T-cell (primary cell): ENCODE measurements at places on chromosomes 16 and 17.

DNA sequence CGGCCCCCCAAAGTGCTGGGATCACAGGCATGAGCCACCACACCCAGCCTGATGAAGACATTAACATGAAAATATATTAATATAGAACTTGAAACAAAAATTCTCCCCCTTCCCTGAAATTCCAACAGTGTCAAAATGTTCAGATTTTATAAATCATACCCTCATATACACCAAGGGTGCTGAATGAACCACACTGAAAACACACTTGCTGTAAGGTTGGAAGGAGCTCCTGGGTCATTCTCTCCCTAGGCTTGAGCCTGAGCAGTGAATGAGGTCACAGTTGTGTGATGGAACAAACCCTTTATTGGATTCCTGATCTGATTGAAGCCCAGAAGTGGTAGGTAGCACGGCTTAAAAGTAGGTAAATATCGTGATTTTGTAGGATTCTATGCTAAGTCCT lies at the start of gene EFCAB3:
Gene EFCAB3 (plus strand): TSS at position 301 of the 400 bp plus-strand sequence. CDS start 2,427 bp downstream, outside the sequence.
- no peak for DNase-seq

DNA sequence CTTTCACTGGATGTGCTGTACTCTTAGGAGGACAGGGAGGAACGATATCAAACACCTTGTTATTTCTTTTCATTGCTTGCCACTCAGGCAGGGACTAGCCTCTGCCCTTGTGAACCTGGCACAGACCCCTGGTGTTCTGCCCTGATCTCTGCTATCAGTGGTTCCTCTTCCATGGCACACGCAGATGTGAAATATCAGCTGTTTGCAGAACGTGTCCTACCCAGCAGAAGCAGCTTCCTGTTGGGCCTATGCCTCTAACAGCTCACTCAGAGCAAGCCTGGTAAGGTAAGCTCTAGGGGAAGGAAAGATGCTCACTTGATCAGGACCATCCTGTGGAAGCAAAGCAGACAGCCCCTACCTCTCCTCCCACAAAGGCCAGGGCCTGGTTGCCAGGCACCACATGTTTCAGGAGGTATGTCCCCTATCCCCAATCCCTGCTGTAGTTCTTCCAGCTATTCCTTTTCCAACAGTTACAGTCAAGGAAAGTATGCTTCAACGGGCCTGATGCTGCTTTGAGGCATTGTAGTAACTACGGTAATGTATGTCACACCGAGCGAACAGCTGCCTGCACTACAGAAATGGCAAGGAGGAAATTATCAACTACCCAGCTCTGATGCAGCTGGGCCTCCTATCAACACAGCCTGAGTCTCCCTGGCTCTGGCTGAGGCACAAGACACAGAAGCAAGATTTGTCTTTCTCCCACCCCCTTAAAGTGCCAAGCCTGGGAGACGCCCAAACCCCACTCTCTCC lies 41.3 kb upstream of the GFOD2 start:
- no peak for DNase-seq

DNA sequence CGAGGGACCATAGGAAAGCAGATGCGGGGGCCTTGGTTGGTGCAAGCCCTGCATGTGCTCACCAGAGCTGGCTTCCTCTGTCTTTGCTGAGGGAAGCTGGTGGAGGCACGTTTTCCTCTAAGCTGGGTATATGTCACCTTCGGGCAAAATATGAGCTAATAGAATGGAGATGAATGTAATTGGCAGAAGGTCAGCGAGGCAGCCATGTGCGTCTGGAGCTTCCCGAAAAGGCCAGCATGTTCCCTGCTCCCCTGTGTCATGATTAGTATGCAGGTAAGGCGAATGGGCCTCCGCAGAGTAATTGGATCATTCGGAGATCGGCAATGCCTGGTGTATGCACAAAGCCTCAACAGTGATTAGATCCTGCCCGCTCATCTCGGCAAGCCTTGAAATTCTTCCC lies 806.2 kb upstream of the EEF2KMT start:
- no peak for DNase-seq

DNA sequence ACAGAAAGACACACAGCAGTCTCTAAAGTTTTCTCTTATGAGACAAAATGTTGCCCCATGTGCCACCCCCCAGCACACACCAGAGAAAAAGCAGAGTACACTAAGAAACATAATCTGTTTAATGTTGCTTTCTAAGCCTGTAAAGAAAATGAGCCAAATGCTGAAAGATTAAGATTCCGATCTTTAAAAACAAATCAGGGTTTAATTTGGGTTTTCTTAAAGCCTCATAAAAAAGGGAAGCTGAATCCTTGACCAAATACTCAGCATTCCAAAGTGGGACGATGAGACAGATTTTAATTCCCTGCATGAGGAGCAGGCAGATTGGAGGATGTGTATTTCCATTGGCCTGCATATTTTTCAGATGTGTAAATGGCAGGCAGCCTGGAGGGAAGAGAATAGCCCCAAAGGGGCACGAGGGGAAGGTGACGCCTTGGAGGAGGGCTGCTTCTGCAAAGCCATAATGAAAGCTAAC lies 118.4 kb downstream of the COPRS start:
- DNase-seq = no peak

DNA sequence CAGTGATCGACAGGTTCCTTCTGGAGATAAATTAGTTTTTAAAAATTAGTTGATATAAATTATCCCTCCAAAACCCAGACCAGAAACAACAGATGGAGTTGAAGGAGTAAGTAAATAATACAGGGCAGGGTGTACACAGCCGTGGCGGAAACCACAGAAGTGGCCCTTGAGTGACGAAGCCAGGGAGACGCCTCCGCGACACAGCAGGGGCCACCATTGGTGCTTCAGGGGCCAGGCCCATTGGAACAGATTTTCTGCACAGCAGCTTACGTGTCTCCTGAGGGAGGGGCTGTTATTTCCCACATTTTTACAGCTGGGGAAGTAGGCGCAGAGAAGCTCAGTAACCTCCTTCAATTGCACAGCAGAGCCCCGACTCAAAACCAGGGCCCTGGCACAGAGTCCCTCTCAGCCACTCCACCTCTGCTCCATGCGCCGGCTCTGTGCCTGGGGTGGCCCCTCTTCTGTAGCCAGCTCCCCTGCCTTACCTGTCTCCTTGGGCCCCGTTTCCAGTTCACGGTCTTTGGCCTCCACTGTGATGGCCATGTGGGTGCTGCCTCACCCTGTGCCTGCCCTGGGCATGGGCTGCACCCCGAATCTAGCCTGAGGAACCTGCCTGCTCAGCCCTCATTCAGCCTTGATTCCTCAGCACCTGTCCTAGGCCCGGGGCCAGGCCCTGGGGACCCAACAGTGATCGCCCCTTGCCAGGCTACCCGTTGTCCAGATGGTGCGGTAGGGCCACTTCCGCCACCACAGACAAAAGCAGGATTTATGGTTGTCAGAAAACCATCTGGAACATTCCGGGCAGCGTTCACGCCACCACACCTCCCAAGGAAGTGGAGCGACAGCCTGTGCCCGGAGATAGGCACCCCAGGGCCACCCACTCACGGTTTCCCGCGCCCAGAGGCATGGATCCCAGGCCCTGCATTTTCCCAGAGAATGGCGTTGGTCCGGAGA lies 128.5 kb upstream of the GSE1 start:
- no peak for DNase-seq

DNA sequence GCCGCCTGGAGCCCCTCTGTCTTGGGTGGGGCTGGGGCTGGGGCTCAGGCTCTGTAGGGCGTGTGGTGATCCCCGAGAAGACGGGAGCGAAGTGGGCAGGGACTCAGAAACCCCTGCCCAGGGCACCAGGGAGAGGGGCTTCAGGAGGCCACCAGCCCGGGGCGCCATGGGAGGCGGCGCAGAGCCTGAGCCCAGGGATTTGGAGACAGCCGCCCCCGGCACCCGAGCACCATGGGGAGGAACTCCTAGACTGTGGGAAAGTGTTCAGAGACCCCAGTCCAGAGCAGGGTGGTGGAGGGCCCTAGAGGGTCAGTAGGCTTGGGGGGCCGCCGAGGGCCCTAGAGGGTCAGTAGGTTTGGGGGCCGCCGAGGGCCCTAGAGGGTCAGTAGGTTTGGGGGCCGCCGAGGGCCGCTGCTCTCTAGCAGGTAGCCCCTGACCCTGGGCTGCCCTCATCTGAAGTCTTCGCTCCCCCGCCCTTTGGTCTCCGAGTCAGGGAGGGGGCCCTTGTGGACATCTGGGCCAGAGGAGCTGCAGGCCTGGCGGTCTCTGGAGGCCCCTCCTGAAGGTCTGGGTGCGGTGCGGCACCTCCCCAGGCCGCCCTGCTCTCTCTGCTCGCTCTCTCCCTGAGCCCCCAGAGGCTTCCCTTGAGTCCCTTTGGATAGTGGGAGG lies 734 bp downstream of the ARHGDIG start:
- DNase-seq = no peak
